ENCODE measurements at places on chromosomes 16 and 17. TPM values are rescaled to one million over a fixed set of nuclear protein-coding genes. Genes with fewer than 3 reads are reported as not detected.

ZPBP2 gene
- 0.40 TPM for total RNA-seq

MKS1 gene
- 24.1 TPM for total RNA-seq

CLN3 gene
- total RNA-seq = 32.5 TPM

SDR42E2 gene
- total RNA-seq = not detected

TXNDC17 gene
- total RNA-seq = 70.4 TPM

PROCA1 gene
- total RNA-seq = not detected

LRRC37A3 gene
- 11.6 TPM for total RNA-seq

CTRB2 gene
- not detected for total RNA-seq

FN3K gene
- 11.1 TPM for total RNA-seq

KCNH4 gene
- not detected for total RNA-seq

GRCh38 chr16:57372372-57373116, at the start of gene CX3CL1:
Gene CX3CL1, plus strand, starts transcription at chr16:57372490. Its CDS starts 79 bp downstream, at chr16:57372569.
- H3K27me3 ChIP-seq = no peaks in the 10 kb centered on the region
- peak; percentile 43 for DNase-seq
- peak within 1 kb of the TSS; percentile 91 for H3K27ac ChIP-seq
- peaks cover 5% of the 10 kb centered on the region for H3K4me1 ChIP-seq
- no peak within 1 kb of the TSS for H3K4me3 ChIP-seq
- no peaks in the 10 kb centered on the region for H3K36me3 ChIP-seq

DNA sequence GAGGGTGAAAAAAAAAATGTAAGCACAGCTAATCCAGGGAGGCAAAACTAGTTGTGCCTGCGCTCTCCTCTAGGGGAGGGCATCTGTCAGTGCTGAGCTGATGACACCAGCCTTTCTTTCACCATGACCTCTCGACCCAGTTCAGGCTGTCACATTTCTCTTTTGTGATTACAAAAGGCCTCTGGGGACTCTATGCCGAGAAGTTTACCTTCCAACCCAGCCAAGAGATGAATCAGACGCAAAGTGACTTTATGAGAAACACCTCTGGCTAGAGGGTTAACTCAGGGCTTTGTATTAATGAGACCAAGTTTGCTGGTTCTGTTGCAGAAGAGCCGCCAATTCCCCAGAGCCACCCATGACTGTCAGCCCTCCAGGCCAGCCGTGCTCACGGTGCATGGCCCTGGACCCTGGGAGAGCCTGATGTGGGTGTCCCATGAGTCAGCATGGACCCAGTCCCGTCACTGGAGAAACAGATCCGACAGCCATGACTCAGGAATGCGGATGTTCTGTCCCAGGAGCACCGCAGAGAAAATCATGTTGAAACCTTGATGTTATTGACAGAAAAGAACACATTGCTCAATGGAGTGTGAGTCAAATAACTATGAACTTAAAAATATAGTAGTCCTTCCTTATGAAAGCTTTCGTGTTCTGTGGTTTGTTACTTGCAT, 437.2 kb downstream of the HS3ST3B1 start:
- peak; percentile 12 for DNase-seq
- H3K4me1 ChIP-seq = no peaks in the 10 kb centered on the region
- H3K27ac ChIP-seq = no peak overlapping the region
- no peaks in the 10 kb centered on the region for H3K27me3 ChIP-seq
- no peaks in the 10 kb centered on the region for H3K36me3 ChIP-seq

DNA sequence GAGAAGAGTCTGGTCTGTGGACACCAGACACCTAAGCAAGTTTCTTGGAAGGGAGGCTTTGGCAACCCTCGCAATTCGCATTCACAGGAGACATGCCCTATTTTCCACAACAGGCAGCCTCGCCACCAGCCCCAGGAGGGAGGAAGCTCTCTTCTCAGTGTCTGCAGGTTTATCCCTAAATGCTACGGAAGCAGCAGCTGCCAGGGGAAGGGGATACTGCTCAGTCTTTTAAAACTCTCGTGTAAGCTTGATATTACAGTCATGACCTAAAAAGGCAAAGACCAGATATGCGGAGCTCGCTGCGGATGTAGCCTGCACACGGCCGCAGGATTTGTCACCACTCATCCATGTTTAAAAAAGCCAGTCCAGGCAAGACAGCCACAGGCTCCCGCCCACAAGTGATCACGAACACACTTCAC, 159.2 kb upstream of the RPH3AL start:
- H3K4me1 ChIP-seq = peaks cover 32% of the 10 kb centered on the region
- H3K27me3 ChIP-seq = no peaks in the 10 kb centered on the region
- DNase-seq = no peak
- H3K4me3 ChIP-seq = no peak overlapping the region
- no peaks in the 10 kb centered on the region for H3K36me3 ChIP-seq

GRCh38 chr17:55448681-55449080, 27.0 kb upstream of the MMD start:
- H3K36me3 ChIP-seq = no peaks in the 10 kb centered on the region
- H3K4me1 ChIP-seq = no peaks in the 10 kb centered on the region
- H3K27ac ChIP-seq = no peak overlapping the region
- no peak overlapping the region for H3K4me3 ChIP-seq

- peaks cover 4% of the 10 kb centered on the region for H3K4me1 ChIP-seq
- no peak for DNase-seq
- H3K4me3 ChIP-seq = no peak overlapping the region
- no peak overlapping the region for H3K27ac ChIP-seq
These were observed 228.8 kb downstream of the SLC39A11 start for GRCh38 chr17:72863526-72864211.

- no peak for DNase-seq
- H3K4me1 ChIP-seq = peaks cover 7% of the 10 kb centered on the region
- peaks cover 15% of the 10 kb centered on the region for H3K36me3 ChIP-seq
These were observed 66.0 kb downstream of the PIPOX start for GRCh38 chr17:29108823-29109476.

GRCh38 chr17:77942112-77942988, 16.2 kb upstream of the TNRC6C start:
- no peak overlapping the region for H3K4me3 ChIP-seq
- H3K27ac ChIP-seq = no peak overlapping the region
- no peaks in the 10 kb centered on the region for H3K27me3 ChIP-seq
- H3K36me3 ChIP-seq = no peaks in the 10 kb centered on the region

DNA sequence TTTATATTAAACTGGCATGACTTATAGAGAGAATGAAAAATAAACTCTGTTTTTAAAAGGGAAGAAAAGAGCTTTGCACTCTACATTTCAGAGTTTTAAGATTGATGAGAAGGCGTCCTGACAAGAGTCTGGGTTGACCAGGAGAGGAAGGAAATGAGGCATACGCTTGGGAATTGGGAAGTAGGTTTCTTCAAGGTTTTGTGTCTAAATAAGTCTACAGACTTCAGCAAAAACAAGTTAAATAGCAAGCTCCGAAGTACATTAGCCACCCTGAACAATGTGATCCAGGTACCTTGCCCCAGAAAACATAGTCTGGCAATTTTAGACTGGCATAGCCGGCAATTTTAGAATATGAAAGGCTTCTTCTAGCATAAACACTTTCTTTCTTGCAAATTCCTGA, 28.5 kb upstream of the CCDC182 start:
- DNase-seq = no peak
- H3K4me1 ChIP-seq = no peaks in the 10 kb centered on the region
- no peaks in the 10 kb centered on the region for H3K27me3 ChIP-seq
- H3K27ac ChIP-seq = no peak overlapping the region
- H3K4me3 ChIP-seq = no peak overlapping the region

GRCh38 chr16:72179204-72179970, 7.4 kb upstream of the PMFBP1 start:
- no peaks in the 10 kb centered on the region for H3K36me3 ChIP-seq
- H3K4me3 ChIP-seq = no peak overlapping the region

DNA sequence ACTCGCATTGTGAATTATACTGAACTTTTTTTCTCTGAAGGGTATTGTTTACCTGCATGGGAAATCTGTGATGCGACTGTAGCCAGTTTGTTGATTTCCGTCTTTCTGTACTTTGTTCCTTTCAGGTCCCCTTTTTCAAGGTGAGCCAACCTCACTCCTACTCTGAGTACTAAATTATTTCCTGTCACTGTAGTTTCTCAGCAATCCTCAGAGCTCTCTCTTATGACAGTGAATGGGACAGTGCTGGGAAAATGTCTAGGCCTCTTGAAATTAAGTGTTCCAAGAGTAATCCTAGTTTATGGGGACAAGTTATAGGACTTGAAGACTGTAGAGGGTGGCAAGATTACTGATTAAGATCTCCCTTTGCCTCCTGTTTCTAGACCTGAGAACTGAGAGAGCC, 167.6 kb downstream of the CNTNAP4 start:
- H3K4me1 ChIP-seq = no peaks in the 10 kb centered on the region
- no peak for DNase-seq
- H3K4me3 ChIP-seq = no peak overlapping the region
- no peaks in the 10 kb centered on the region for H3K27me3 ChIP-seq

- no peak overlapping the region for H3K27ac ChIP-seq
- H3K36me3 ChIP-seq = no peaks in the 10 kb centered on the region
- DNase-seq = no peak
- no peaks in the 10 kb centered on the region for H3K27me3 ChIP-seq
- peaks cover 10% of the 10 kb centered on the region for H3K4me1 ChIP-seq
These were observed 51.8 kb downstream of the PIMREG start for GRCh38 chr17:6496116-6496481.

- H3K27me3 ChIP-seq = no peaks in the 10 kb centered on the region
- H3K36me3 ChIP-seq = no peaks in the 10 kb centered on the region
- no peak overlapping the region for H3K4me3 ChIP-seq
These were observed 265.8 kb upstream of the SOX9 start for GRCh38 chr17:71855010-71855409.

GRCh38 chr17:30921544-30922196, at the start of gene ADAP2:
Gene ADAP2, plus strand, starts transcription at chr17:30921945. Its CDS starts 70 bp downstream, at chr17:30922015.
- H3K4me3 ChIP-seq = peak within 1 kb of the TSS; percentile 1
- peaks cover 8% of the 10 kb centered on the region for H3K4me1 ChIP-seq
- no peaks in the 10 kb centered on the region for H3K27me3 ChIP-seq
- DNase-seq = peak; percentile 64

GRCh38 chr17:71530248-71530647, 590.6 kb upstream of the SOX9 start:
- H3K36me3 ChIP-seq = no peaks in the 10 kb centered on the region
- H3K27me3 ChIP-seq = no peaks in the 10 kb centered on the region
- DNase-seq = no peak

GRCh38 chr16:58850678-58851020, 116.5 kb upstream of the GOT2 start:
- no peak overlapping the region for H3K4me3 ChIP-seq
- no peak overlapping the region for H3K27ac ChIP-seq
- no peak for DNase-seq

DNA sequence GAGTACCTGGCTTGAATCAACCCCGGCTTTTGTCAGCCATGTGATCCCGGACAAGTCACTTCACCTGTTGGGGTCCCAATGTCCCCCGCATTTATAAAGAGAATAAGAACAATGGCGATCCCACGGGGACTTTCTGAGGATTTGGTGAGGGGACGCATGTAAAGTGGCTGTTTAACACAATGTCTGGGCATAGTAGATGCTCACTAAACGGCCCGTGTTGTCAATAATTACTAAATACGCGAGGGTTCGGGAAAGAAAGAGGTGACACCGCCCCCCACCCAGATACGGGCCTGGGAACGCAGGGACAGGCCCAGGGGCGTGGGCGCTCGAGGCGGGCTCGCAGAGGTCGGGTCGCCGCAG, 1.8 kb downstream of the SYNGR3 start:
- H3K4me1 ChIP-seq = peaks cover 36% of the 10 kb centered on the region
- no peak overlapping the region for H3K4me3 ChIP-seq
- H3K27ac ChIP-seq = no peak overlapping the region
- H3K27me3 ChIP-seq = peaks cover 14% of the 10 kb centered on the region
- no peaks in the 10 kb centered on the region for H3K36me3 ChIP-seq

- H3K27ac ChIP-seq = peak overlapping the region; percentile 63
- H3K27me3 ChIP-seq = no peaks in the 10 kb centered on the region
- no peak for DNase-seq
- H3K4me3 ChIP-seq = no peak overlapping the region
- peaks cover 43% of the 10 kb centered on the region for H3K4me1 ChIP-seq
These were observed 134.6 kb downstream of the CLEC16A start for GRCh38 chr16:11078812-11079459.

- DNase-seq = no peak
- H3K27me3 ChIP-seq = no peaks in the 10 kb centered on the region
- H3K4me1 ChIP-seq = no peaks in the 10 kb centered on the region
- H3K4me3 ChIP-seq = no peak overlapping the region
These were observed 45.4 kb downstream of the CLEC19A start for GRCh38 chr16:19330841-19331397.

- no peaks in the 10 kb centered on the region for H3K27me3 ChIP-seq
- no peaks in the 10 kb centered on the region for H3K36me3 ChIP-seq
- no peaks in the 10 kb centered on the region for H3K4me1 ChIP-seq
- no peak overlapping the region for H3K4me3 ChIP-seq
- no peak for DNase-seq
- H3K27ac ChIP-seq = no peak overlapping the region
These were observed 10.5 kb downstream of the GAA start for GRCh38 chr17:80111702-80112470.
